ENCODE measurements at places on chromosomes 5 and 9.

DNA sequence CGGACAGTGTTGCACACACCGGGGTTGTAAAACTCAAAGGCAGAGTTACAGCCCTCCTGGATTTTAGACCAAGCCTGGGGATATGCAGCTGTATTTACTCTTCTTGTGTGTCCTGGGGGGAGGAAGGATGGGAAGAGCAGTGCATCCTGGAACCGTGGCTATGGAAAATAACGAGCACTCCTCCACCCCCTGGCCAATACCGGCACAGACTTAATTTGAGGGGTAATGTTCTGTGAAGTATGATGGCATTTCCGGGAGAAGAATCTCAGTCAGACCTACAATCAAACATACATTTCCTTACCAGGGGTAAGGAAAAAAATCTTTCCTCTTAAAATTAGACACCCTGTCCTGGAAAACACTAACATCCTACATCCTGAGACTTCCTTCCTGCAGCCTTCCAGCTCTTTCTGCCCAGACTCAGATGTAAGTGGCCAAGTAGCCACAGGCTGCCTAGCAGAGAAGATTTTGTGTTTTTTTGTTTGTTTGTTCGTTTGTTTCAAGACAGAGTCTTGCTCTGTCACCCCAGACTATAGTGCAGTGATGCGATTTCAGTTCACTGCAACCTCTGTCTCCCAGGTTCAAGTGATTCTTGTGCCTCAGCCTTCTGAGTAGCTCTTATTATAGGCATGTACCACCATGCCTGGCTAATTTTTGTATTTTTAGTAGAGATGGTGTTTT lies 11.0 kb upstream of the ERMP1 start:
- no peak for DNase-seq

GRCh38 chr9:100030548-100030947 lies 68.3 kb downstream of the ERP44 start:
- DNase-seq: no peak

- no peak for DNase-seq
Measured at GRCh38 chr9:92176068-92176799, 61.0 kb upstream of the SPTLC1 start.

DNA sequence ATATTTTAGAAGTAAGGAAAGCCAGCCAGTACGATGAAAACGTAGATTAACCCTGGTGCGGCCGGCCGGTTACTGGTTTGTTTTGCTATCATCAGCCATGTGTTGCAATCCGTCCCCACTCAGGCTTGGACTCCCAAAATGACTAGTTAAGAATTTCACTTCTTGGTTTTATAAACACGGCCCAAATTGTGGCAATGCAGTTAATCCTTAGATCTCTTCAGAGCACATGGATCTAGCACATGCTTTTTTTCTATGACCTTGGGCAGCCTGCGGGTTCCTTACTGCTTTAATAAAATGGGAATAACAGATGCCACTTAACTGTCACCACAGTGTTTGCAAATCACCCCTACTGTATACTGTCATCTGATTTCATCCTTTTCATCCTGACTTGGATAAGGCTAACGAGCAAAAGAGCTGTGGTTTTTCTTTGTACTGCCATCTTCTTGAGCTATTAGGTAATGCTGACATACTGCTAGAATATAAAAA lies 1.5 kb downstream of the NDFIP1 start:
- DNase-seq: no peak

DNA sequence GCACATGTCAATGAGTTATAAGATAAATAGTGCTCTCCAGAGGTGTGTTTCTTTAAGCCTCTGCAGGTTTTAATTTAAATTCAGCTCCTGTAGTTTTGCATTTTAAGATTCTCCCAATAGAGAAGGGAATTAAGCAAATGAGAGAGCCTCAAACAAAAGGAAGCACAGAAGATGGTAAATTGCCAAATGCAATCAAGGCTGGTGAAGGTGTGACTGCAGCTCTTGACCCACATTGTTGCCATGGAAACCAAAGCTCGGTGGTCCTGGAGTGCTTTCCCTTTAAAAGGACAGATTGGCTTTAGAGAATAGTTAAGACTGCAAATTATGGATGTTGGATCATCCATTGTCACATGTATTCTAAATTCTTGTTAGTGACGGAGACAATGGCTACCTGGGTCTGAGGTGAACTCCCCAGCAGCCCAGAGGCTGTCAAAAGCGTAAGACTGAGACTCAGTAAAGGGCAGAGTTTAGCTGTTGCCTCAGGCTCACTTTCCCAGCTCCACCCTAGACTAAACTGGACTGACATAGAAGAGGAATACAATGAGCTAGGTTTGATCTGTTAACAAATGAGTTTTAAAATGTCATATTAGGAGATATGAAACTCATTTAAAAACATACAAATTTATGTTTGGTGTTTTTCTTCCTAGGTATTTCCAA lies 12.3 kb downstream of the GAPT start:
- DNase-seq: no peak

DNA sequence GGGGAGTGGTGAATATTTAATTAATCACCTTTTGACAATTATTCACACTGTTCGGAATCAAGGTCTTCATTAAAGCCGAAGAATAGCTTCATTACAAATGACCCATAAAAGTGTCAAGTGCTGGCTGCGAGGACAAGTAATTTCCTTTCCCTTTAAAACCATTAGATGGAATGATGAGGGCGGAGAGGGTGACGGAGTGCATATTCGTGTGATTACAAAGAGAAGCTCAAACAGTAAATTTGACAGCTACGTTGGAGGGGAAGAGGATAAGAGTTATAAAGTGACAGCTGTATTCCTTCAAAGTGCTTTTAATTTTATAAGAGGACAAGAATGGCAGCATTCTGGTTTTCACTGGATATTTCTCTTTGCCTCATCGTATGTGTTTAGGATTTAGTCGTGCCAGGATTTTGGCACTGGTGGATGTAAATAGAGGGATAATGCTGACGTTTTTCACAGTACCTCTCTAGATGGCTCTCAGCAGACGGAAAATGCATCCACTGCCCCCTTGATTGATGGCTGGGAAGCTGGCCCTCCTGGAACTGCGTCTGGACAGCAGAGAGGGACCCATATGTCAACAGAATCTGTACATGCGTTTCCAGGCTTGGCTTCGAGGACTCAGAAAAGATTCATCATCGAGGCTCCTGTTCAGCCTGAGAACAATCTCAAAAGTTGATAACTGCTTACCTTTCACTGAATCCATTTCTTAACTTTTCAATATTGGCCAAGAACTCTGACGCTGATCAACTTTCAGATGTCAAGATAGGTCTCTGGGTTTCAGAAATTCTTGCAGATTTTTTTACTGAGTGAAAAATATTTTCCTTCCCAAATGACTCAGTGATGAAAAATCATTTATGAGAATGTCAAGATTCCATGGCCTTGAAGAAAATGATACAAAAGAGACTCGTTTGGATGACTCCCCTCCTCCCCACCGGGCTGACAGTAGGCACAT lies 50.4 kb upstream of the IRX2 start:
- DNase-seq: no peak

GRCh38 chr5:139340051-139340450 lies 1.6 kb upstream of the PAIP2 start:
- no peak for DNase-seq

DNA sequence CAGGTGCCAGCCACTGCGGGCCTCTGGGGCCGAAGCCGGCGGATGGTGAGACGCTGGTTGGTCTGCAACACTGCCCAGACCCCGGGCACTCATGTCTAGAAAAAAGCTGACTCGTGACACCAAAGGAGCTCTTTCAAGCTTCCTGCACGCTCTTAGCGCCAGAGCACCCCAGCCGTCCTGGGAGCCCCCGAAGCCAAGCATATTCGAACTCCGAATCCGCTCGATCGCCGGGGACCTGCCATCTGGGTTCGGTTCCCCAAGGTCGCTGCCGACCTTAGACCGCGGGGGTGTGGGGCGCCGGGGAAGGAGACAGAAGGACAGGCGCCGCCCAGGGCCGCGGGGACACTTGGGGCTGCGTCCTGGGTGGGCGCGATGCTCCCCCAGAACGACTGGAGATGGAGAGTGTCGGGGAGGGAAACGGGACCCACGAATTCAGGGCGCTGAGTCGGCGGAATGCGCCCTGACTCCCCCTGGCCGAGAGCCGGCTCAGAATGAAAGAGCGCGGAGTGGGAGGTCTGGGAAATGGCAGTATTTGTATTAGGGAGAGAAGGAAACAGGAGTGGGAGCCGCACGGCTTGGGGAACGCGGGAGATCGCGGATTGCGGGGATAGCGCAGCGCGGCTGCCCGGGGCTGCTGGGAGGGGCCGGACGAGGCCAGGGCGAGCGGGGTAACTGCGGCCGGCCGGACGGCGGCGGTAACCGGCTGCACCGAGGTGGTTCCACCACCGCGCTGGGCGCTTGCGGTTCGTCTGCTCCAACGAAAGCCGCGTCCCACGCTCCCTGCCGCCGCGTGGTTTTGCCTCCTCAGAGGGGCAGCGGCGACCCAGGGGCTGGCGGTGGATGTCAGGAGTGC lies 20.1 kb upstream of the MARCHF6 start:
- no peak for DNase-seq

DNA sequence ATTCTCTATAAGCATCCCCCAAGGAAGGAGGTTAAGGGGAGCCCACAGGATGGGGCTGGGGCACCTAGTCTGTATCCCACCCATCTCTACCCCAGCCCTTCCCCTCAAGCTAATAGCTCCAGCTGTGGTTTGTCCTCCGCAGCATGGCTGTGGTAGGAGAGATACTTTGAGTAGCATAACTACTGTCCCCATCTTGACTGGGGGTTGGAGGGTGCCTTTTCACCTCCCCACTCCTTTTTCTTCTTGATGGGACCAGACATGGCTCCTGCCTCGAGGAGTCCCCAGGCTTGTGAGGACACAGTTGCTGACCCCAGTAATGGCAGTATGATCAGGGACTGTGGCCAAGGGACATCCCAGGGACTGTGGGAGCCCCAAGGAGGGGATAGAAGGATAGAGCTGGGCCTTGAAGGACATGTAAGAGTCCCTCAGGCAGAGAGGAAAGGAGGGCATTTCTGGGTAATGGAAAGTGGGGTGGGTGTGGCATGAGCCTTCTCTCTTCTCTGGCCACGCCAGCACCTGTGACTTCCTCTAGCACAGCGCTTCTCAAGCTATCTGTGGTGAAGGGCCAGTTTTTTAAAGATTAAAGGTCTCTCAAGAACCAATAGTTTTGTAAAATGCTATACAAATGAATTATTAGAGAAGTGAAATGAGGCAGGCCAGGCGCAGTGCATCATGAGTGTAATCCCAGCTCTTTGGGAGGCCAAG lies 14.0 kb downstream of the OLFML2A start:
- no peak for DNase-seq

DNA sequence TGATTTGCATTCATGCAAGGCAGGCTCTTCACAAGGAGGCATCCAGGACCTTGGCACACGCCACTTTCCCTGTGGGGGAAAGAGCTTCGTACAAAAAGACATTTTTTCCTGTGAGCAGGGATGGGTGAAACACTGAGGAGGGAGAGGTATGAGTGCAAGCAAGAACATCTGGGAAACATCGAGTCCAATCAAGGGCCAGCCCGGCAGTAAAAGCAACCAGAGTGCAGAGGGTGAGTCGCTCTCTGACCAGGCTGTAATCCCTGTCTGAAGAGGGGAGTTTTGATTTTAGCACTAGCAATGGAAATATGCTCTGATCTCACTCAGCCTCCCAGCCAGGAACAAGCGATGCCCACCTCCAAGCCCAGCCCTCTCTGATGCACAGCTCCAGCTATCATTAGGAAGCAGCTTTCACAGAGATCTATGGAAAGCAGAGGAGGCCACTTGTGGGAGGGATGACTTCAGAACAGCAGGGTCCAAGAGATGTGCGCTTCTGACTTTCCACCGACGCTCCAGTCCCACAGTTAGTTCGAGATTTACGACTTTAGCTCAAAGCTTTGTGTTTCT lies 211.0 kb upstream of the ADAMTS16 start:
- DNase-seq: no peak

- DNase-seq: no peak
Measured at GRCh38 chr5:175922192-175922885, 45.8 kb downstream of the THOC3 start.
